ENCODE measurements at places on chromosomes 3 and 15.
A peak's percentile ranks its signal among the peaks of the same experiment; 100 is the strongest.

DNA sequence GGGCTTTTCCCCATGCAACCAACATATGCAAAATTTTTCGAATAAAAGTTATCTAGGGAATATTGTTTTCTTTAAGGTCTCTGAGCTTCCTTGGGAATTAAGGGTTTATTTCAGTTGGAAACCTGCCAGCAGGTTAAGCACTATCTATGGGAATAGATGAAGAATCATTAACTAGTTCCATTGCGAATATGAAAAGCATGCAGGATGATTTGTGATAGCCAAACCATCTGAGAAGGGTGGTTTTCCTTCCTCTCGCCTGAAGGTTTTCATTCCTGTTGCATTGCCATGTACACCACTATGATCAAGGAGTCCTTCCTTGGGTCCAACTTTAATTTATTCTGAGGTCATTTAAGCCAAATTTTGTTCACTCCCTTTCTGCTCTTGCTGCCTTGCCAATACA, 184.9 kb downstream of the NR2F2 start:
- no peak for DNase-seq

GRCh38 chr3:72080095-72080494, 295.1 kb upstream of the PROK2 start:
- no peak for DNase-seq

DNA sequence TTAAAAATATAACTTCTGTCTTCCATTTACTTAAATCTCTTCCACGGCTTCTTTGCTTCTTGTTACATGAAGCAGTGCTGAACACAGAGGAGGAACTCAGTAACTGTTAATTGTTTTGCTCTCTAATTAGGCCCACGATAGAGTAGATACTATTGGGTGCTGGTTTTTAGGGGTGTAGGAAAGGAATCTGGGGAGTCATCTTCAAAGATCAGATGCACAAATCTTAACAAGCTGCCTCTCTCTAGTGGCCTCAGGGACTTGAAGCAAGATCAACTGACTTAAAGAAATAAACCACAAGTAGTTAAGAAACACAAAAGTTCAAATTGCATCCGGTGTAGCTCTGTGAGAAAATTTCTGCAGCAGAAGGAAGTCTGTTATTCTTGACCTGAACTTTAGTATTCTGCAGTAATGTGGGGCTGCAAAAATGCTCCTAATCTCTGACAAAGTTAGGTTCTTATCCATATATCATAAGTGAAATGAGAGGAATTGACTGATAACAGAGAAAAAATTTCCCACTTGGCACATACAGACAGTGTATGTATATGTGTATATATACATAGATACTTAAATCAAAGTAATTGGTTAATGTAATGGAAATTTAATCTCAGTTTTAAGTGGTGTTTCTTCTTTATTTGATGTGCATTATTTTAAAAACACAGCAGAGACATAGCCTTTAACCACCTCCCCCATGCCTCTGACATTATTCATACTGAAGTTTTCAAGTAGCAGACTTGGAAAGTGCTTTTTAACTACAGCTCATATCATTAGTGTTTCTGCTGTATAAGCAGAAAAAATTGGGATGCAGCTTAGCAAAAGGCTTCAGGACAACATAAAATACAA, 51.8 kb downstream of the CHST2 start:
- DNase-seq, result no peak

- no peak for DNase-seq
Measured at GRCh38 chr15:64191971-64192830, 29.4 kb upstream of the PPIB start.

GRCh38 chr15:72722071-72722696, 36.2 kb downstream of the BBS4 start:
- DNase-seq, result peak; percentile 48

- no peak for DNase-seq
Measured at GRCh38 chr3:64571982-64572381, 115.8 kb downstream of the ADAMTS9 start.

GRCh38 chr15:53658827-53659555, 100.5 kb downstream of the WDR72 start:
- no peak for DNase-seq

DNA sequence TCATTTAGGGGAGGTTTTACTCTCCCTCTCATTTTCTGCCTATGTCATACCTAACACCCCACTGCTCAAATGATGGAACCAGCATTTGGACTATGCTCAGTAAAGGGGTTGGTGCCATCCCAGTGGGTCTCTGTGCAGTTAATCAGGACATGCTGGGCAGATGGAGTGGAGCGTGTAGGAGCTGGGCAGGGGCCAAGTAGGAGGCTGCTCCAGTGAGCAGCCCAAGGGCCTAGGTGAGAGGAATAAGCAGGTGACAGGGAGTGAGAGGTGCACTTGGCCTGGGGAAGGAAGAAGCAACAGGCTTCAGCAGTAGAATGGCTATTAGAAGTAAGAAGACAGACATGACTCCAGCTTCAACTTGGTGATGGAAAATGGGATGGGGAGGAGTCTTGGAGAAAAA, 72.2 kb downstream of the EPHB1 start:
- DNase-seq, result no peak

DNA sequence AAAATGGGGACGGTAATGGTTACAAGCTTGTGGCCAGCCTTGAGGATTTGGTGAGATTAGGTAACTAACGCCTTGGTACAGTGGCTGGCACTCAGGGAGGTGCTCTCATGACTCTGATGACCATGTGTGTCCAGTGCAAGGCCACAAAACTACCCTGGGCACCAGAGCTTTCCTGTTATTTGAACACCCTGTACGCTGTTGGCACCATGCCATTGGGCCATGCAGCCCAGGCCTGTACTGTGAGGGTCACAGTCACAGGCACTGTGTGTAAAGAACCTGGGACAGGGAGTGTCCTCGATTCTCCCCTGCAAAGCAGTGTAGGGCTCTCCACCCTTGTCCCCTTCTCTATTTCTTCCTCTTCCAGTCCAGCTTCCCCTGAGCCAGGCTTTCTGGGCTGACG, 6.3 kb downstream of the TMEM43 start:
- no peak for DNase-seq

- DNase-seq, result no peak
Measured at GRCh38 chr15:52438047-52438446, 90.6 kb downstream of the MYO5A start.

GRCh38 chr15:33445984-33446383, 135.2 kb downstream of the RYR3 start:
- DNase-seq, result no peak

DNA sequence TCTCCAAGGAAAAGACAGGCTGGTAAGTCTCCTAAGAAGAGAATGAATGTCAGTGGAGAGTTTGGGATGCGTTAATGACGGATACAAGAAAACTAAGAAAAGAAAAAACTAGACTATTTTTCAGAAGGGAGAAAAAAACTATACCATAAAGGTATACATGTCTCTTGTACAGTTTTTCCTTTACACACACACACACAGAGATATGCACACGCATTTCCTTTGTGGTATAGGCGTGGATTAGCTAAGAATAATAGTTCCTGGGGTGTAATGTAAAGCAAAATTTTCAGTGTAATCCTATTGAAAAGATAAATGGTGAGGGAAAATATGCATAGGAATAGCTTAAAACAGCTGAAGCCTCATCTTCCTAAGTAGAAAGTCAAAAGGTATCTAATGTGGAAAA, 36.3 kb downstream of the GABPB1 start:
- no peak for DNase-seq

DNA sequence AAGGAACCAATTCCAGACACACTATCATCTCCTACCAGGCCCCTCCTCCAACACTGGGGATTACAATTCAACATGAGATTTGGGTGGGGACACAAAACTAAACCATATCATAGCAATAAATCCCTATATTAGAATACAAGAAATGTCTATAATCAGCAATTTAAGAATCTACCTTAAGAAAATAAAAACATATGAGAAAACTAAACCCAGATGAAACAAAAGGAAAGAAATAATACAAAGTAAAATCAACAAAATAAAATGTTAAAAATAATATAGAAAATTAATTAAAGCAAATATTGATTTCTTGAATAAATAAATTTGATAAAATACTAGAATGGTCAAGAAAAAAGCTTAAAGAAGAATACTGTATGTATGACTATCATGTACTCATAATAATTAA, 6.1 kb upstream of the OSTN start:
- no peak for DNase-seq

- DNase-seq, result no peak
Measured at GRCh38 chr3:183591881-183592521, 36.5 kb upstream of the KLHL6 start.

DNA sequence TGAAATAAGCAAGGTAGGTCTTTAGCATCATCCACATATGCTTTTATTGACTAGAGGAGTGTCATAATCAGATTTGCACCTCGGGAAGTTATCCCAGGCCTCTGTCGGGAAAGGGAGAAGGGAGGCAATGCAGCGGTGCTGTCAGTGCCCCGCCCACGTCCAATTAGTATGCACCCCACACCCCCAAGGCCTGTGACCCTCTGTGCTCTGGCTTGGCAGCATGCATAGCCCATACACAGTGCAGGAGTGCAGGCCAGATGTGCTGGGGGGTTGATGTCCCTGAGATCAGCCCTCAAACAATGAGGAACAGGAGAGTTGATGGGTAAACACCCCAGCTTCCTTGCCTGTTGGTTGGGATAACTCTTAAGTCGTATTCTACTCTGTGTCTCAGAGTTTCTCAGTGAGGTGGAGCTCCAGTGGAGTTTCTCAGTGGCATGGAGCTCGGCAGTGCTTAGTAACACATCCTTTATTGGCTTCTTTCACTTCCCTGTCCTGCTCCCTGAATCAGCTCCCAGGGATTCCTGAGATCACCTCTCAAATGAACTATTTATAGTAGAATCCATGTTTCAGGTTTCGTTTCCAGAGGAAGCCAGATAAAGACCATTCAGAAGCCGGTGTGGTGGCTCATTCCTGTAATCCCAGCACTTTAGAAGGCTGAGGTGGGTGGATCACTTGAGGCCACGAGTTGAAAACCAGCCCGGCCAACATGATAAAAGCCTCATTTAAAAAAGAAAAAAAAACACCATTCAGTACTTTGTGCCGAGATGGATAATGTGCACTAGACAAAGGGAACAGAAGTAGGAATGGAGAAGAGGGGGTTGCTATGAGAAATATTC, 26.7 kb upstream of the NDUFB4 start:
- DNase-seq, result no peak

GRCh38 chr15:69578787-69579583, 126.4 kb downstream of the RPLP1 start:
- DNase-seq, result peak; percentile 38

- DNase-seq, result no peak
Measured at GRCh38 chr3:70820397-70820796, 508.0 kb upstream of the MDFIC2 start.

GRCh38 chr15:87354661-87355410, 901.7 kb downstream of the NTRK3 start:
- DNase-seq, result no peak

- no peak for DNase-seq
Measured at GRCh38 chr3:37943631-37944314, 46.8 kb upstream of the VILL start.

DNA sequence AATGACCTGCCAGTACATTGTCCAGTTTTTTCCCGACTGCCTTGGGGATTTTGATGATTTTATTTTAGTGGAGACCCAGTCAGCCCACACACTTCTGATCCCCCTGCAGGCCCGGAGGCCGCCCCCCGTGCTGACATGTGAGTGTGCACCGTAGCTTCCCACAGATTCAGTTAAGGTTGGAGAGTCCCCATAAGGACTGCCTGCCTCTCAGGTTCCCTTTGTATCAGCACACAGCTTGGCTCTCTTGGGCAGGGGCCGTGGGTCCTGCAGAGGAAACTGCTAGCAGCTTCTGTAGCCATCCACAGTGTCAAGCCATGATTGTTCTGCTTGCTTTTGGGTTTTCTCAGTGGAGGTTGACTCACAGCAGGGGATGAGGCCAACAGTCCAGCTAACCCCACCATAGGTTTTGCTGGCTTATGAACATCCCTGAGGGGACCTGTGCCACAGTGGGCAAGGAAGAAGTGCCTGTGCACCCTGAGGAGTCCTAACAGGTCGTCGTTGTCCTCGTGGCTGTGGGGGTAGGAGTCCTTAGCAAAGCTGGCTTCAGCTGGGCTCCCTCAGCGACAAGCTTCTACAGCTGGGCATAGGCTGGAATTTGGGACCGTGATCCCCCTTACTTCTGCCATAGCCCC, 46.4 kb downstream of the DLEC1 start:
- no peak for DNase-seq

Measured in SW480 (cell line).